ENCODE measurements at places on chromosomes 4 and X.

DNA sequence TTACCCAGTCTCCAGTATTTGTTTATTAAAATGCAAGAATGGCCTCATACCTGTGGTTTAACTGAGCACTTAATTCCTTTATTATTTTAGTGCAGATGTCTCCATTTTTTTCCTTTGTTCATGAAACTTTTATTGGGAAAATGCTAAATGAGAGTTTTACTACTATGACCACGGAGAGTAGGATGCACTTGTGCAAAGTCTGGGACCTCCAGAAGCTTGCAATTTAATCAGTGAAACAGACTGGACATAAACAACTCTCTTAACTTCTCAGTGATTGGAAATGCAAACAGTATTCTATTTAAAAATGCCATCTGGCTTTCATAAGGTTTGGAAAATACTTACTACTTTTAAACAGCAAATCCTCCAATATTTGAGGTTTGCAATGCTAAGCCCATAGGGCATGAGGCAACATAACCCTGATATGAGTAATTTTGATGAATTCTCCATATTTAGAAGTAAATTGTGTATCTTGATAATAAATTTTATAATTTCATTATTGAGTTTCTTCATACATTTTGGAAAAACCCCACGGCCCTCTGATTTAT lies 718.7 kb upstream of the MAGEB2 start:
- no peak for DNase-seq

DNA sequence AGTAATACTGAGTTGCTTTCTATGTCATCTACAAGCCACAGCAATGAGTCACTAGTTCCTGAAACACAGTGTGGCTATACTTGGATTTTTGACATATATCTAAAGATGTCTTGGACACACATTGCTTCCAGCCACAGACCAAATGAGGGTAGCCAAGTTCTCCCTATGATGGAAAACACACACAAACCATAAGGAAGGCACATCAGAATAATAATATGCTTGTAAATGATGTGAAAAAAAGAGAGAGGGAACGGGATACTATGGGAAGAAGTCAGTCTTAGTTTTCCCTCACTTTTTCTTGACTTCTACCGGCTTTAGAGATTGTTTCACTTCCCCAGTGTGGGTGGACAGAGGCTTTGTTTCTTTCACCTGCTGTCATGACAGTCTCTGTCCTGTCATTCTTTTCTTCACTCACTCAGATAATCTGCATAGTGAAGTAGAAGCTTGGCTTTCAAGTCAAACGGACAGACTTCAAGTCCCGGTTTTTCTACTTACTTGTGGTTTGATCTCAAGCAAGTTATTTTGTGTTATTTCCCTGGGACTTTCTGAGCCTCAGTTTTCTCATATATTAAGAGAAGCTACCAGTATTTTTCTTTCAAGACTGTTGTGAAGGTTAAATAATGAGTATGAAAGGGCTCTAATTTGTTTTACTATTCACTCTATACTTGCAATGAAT lies 34.7 kb downstream of the P2RY10 start:
- DNase-seq: no peak

GRCh38 chr4:118155516-118155915 lies 121.2 kb downstream of the NDST3 start:
- DNase-seq: no peak

DNA sequence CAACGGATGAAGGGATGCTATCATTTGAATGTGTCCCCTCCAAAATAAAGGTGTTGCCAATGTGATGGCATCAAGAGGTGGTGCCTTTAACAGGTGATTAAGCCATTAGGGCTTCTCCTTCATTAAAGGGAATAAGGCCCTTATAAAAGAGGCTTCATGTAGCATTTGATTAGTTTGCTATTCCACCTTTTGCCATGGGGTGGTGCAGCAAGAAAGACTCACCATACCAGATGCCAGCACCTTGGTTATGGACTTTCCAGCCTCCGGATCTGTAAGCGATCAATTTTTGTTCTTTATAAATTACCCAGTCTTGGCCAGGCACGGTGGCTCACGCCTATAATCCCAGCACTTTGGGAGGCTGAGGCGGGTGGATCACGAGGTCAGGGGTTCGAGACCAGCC lies 7.9 kb upstream of the SLC25A43 start:
- DNase-seq: no peak

DNA sequence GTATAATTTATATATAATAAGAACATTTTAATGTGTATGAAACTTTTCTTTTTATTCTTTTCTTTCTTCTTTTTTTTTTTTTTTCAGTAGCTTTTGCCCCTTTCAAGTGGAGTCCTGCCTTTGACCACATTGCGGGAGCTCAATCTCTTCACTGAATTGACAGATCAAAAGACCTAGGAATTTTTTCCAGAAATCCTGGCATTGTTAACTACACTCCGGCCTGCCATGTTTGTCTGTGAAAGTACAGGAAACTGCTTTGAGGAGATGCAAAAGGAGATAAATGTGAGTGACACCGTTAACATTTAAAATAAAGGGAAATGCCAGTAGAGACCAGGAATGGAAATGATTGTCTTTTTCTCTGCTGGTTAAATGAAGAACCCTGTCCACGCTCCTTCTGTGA lies 159.3 kb upstream of the VCX3A start:
- DNase-seq: no peak

DNA sequence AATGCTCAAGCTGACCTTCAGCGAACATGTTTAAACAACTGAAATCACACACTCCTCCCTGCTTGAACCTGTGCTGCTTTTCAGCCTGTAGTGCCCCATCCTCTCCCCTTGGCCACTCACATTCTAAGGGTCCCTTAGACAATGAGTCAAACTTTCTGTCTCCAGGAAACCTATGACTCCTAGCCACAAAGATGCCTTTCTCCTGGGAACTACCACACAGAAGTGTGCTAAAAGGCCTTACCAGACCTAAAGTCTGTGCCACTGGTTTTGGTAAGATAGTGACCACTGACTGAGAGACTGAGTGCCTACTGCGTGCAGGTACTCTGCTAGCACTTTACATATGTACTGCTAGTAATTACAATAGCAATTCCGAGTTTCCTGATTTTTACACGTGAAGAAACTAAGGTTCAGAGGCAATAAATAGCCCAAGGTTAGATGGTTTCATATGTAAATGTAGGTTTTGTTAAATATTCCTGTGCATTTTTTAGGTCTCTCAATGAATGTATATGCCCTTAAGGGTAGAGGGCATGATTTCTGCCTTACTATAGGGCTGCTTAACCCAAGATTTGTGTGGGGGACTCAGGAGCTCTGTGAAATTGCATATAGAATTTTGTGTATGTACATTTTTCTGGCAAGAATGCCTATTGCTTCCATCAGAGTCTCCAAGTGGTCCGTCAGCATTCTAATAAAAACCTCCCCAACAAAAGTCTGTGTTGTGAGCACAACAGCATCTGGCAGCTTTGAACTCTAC lies 71.1 kb downstream of the NSG1 start:
- no peak for DNase-seq

- no peak for DNase-seq
Observed at GRCh38 chr4:173171987-173172386, 3.4 kb downstream of the GALNT7 start.

GRCh38 chr4:46131498-46132057 lies 7.7 kb upstream of the GABRG1 start:
- no peak for DNase-seq

DNA sequence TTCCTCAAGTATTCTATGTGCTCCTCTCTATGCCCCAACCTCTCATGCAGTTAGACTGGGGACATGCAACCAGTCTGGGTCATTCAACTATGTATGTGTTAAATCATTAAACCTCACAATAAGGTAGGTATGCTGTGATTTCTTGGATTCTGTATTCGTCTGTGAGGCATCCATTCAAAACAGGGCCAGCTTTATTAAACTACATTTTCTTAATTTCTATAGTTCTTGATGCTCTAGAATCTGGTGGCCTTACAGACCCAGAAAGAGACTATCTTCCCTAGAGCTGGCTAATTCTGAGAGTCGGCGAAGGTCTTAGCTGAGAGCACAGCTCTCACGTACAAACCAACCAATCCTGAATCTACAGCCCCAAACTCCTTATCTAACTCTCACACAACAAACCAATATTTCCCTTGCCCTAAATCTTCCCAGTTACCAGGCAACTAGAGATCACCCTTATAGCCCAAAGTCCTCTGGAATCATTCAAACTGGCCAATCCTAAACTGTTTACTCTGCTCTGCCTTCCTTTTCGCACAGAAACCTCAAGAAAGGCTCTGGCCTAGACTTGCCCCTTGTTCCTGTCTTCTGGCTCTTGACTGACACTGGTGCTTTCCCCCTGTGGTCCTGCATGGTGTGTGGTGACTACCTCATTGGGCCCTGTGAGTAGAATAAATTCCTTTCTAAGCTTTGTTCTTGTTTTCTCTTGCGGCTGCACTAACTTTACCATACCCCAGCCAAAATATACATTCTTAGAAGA lies 203.5 kb upstream of the TET2 start:
- DNase-seq: no peak

DNA sequence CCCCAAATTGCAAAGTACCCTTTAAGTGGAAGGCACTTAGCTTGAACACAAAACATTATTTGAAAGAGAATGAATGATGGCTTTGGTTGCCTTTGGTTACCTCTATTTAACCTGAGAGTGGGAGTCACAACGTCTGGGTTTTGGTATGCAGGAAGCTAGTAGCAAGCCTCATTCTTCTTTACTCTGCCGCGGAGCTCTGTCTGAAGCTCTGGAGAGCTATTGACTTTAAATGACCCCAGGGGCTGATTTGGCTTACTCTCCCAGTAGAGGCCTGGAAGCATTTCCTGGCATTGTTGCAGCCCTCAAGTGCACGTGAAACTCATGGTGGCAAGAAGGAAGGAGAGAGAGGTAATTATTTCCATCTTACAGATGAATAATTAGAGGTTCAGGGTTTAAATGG lies 81.8 kb upstream of the MAGEA4 start:
- DNase-seq: no peak

DNA sequence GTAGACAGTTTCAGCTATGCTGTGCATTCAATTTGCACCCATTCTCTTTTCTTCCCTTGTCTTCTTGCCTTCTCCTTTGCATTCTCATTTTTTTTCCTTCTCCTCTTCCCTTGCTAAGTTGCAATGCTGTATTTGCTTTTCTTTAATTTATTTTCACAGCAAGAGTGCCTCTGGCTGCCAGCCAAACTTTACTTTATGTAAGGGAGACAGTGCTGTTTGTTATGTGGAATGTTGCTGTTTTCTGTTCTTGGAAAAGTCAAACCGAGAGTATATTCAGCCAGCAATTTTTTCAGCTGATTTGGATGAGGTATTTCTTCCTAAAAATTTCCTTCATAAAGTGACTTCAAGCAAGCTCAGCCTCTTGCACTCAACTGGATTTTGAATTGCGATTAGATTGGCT lies 1293.4 kb downstream of the ARAP2 start:
- no peak for DNase-seq

GRCh38 chr4:37008199-37008598 lies 236.3 kb upstream of the NWD2 start:
- no peak for DNase-seq

- no peak for DNase-seq
Observed at GRCh38 chr4:63814171-63814964, 594.9 kb downstream of the TECRL start.

GRCh38 chr4:85778632-85779131 lies 303.7 kb downstream of the ARHGAP24 start:
- DNase-seq: no peak

- DNase-seq: no peak
Observed at GRCh38 chrX:54745676-54746075, 52.4 kb downstream of the ITIH6 start.
